ENCODE measurements at places on chromosomes 6 and 20.

DNA sequence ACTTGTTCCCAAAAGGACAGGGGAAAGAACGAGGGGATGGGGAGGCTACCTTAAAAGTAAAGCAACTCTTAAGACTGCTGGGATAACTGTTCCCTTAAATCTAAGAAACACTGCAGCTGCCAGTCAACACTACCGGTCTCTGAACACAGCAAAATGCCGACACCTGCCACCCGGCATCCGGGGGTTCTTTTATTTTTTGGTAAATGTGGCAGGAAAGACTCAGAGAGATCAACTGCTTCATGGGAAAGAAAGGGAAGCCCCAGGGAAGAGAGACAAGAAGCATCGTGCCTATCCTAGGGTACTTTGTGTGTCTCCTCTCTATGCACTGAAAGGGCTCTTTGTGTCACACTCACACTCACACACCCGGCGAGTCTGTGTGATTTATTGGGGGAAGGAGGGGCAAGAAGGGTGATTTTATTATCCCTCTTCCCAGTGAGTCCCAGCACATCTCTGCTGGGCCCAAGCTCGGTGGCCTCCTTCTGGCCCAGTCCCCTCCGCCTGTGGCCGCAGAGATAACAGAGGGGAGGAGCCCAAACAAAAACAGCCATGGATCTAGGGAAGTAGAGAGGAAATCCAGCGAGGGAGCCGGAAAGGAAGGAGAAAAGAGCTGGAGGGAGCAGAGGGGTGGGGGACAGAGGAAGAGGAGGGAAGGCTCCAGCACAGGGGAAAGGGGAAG lies 1.4 kb downstream of the FYN start:
- DNase-seq = peak; percentile 59

GRCh38 chr20:6976106-6976900 lies 208.8 kb downstream of the BMP2 start:
- DNase-seq = peak; percentile 4

GRCh38 chr20:15395457-15395856 lies 1058.0 kb upstream of the FLRT3 start:
- no peak for DNase-seq

DNA sequence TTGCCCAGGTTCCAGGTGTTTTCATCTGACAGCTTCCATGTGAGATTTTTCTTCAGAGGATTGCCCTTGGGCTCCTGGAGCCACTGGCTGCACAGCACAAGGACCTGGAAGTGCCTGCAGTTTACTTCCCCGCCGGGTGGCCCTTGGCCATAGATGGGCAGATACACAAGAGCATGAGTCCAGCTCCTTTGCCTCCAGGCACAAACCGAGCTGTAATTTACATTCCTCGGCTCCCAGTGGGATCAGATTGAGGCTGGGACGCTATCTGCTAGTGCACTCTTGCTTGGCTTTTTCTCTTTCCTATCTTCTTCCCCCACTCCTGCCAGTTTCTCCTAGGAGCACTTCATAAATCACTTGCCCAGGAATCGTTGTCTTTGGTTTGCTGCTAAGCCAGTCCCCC lies 85.4 kb upstream of the RALY start:
- peak; percentile 47 for DNase-seq

GRCh38 chr6:145660676-145661075 lies 74.6 kb downstream of the EPM2A start:
- no peak for DNase-seq

- DNase-seq = peak; percentile 96
Measured at GRCh38 chr20:11261533-11262000, 587.8 kb upstream of the JAG1 start.

GRCh38 chr20:45944151-45944964 lies 9.9 kb downstream of the PCIF1 start:
- DNase-seq = peak; percentile 85

DNA sequence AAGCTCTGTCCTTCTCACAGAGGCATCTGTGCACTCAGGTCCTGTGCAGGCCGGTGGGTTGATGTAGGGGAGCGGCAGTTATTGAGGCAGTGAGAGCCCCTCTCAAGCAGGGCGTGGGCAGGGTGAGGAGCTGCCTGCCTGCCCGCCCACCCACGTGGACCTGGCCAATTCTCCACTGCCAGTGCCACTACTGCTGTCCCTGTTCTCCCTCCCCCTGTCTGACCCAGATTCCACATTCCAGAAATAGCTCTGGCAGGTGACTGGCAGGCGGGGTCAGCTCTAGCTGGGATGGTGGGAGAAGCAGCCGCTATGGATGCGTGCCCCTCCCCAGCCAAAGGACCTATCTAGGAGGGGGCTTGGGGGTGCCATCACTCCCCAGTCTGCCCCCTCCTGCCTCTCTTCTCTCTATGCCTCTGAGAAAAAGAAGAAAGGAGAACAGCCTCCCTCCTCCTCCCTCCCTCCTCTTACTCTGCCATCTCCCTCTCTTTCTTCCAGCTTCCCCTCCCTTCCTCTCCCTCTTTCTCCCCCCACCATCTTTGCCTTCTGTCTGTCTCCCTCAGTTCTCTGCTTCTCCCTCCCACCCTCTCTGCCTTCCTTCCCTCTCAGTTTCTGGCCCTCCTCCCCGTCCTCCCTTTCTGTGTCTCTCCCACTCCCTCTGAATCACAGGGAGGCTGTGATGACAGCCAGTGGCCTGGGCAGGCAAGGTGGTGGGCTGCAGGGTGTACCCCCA lies 86.5 kb upstream of the MYL9 start:
- peak; percentile 17 for DNase-seq

- DNase-seq = peak; percentile 26
Measured at GRCh38 chr6:44117397-44118128, 9.7 kb downstream of the MRPL14 start.

- DNase-seq = peak; percentile 46
Measured at GRCh38 chr6:149221774-149222070, 95.8 kb upstream of the TAB2 start.

GRCh38 chr6:16704401-16705045 lies 56.7 kb downstream of the ATXN1 start:
- peak; percentile 72 for DNase-seq

GRCh38 chr20:34079818-34080217 lies 32.2 kb downstream of the EIF2S2 start:
- no peak for DNase-seq

DNA sequence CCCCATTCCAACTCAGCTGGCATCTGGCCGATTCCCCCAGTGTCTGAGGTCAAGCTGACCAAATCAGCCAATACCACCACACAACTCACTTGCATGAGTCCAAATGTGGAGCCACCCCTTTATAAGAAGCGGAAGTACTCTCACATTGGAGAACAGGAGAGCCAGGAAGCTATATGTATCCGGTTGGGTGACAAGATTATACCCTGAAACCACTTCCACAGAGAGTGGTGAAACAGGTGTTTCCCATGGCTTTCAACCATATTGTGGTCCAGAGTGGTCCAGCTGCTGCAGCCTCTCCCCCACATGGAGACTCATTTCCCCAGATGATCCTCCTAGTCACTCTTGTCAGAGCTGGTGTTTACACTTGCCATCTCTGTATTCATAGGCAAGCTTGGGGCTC lies 24.0 kb upstream of the SERINC1 start:
- DNase-seq = no peak

DNA sequence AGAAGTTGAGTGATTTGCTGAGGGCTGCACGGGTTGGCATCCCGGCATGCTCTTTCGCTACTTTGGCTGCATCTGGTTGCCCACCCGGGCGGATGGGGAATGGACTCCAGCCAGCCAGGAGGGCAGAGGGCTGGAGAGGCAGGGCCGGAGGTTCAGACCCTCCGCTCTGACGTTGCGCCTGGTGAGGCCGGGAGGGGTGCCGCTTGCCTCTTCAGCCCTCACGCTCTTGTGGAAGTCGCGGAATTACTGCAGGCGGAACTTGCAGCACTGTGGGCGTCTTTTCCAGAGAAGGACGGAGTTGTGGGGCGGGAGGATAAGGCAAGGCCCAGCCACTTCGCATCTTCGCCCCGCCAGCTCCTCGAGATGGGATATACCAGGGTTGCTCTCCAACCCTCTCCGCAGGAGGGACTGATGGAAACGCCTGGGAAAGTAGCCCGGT lies 656 bp downstream of the RTEL1 start:
- peak; percentile 81 for DNase-seq

- peak; percentile 39 for DNase-seq
Measured at GRCh38 chr20:64261138-64261537, 5.6 kb downstream of the PCMTD2 start.

- no peak for DNase-seq
Measured at GRCh38 chr20:46774236-46774635, 64.8 kb downstream of the SLC2A10 start.

DNA sequence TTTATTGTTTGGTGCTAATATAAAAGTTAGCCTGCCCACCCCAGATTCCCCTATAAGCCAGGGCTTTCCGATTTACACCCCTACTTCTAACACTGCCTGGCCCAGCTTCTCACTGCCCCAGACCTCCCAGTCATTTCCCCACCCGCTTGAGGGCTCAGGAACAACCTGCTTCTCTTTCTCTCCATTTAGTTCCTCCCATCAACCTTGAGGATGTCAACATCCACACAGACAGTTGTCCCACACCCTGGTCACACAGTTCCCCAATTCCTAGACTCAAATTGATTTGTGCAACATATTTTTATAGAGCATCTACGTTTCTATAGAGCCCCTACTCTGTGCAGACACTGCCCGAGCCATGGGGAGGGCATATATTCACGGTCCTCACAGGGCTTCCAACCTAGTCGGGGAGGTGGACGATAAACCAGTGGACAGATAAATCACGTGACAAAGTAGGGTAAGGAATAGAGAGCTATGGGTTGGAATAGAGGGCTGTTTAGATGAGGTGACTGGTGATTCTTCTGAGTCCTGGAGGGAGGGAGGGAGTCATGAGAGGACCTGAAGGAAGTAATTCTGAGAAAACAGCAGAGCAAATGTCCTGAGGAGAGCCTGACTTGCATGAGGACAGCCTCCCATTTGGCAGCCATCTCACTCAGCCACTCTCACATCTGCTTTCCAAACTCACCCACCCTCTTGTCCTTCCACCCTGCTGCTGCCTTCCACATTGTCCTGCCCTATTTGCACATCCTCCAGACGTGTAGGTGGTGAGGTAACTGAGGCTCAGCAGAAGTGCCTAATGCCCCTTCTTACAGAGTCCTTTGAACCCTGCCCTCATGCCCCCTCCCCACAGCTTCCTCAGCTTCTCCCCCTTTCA lies 6.3 kb downstream of the GABRR2 start:
- DNase-seq = no peak

DNA sequence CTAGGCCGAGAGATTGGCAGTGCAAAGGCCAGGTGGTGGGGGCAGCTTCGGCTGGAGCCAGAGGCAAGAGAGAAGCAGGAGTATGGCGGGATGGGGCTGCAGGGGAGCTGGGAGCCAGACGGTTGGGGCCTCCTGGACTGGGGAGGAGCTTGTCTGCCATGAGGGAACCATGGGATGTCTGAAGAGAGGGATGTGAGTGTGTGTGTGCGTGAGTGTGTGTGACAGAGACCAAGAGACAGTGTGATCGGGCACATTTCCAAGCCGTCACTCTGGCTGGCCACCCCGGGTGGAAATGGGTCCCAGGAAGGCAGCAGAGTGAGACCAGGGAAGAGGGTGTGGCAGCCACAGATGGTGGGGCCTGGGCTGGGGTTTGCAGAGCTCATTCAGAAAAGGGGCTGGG lies 13.8 kb downstream of the PHACTR3 start:
- DNase-seq = no peak

- no peak for DNase-seq
Measured at GRCh38 chr20:33985280-33985679, 8.4 kb upstream of the RALY start.

DNA sequence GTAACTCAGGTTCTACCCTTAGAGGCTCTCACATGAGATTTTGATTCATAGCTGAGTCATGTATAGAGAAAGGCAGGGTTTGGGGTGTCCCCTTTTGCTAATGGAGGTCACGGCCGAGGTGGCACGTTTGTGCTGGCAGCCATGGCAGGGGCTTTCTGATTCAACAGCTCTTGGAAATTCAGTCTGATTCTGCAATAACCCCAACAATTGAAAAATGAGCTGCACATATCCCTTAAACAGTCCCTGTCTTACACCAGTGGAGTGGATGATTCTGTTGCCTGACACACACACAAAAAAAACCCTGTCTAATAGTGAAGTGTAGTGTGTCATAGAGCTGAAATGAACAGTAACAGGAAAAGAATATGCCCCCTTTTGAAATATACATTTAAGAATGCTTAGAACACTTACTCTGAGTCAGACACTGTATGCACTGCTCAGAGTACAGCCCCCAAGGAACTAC lies 40.4 kb upstream of the ARG1 start:
- peak; percentile 31 for DNase-seq

- no peak for DNase-seq
Measured at GRCh38 chr20:59185809-59186208, 22.2 kb downstream of the ZNF831 start.

GRCh38 chr6:147067184-147067583 lies 137.0 kb upstream of the STXBP5 start:
- DNase-seq = no peak

- DNase-seq = no peak
Measured at GRCh38 chr6:151290877-151291721, 51.3 kb downstream of the AKAP12 start.

DNA sequence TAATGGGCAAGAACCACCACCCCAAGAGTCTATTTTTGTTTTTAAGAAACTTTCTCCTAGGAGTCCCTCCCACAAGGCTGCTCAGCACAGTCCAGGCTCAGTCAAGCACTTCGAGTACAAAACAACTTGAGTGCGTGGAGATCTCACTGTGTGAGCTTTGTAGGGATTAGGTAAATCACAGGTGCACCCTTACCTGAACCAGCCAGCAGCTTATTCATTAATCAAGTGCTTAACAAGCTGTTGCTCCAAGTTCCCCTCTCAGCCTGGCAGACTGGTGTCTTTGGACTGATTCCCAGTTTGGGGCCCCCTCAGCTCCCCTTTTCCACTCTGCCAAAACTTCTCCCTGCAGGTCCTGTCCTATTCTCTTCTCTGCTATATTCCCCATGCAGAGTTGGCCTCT lies 133.1 kb downstream of the LY86 start:
- no peak for DNase-seq

DNA sequence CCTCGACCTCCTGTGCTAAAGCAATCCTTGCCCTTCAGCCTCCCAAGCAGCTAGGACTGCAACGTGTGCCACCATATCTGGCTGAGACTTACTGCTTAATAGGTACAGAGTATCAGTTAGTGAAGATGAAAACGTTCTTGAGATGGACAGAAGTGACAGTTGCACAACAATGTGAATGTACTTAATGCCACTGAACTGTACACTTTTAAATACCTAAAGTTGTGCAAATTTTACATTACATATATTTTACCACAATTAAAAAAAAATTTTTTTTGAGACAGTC lies 25.9 kb downstream of the NUDT3 start:
- DNase-seq = no peak

- DNase-seq = no peak
Measured at GRCh38 chr20:38449046-38449445, 13.9 kb upstream of the SNHG17 start.

GRCh38 chr6:125598422-125598821 lies 151.0 kb upstream of the HEY2 start:
- peak; percentile 80 for DNase-seq

- no peak for DNase-seq
Measured at GRCh38 chr6:77561768-77562314, 91.0 kb upstream of the MEI4 start.

GRCh38 chr6:138484018-138484731 lies 15.1 kb downstream of the NHSL1 start:
- DNase-seq = no peak

GRCh38 chr6:89458704-89459103 lies 25.8 kb downstream of the ANKRD6 start:
- DNase-seq = peak; percentile 6

GRCh38 chr6:144153260-144153659 lies 2.9 kb downstream of the STX11 start:
- DNase-seq = no peak

- no peak for DNase-seq
Measured at GRCh38 chr6:156457601-156458000, 319.6 kb upstream of the ARID1B start.

Data from GM23248 (cell line).